ENCODE measurements at places on chromosomes 2 and 18.

DNA sequence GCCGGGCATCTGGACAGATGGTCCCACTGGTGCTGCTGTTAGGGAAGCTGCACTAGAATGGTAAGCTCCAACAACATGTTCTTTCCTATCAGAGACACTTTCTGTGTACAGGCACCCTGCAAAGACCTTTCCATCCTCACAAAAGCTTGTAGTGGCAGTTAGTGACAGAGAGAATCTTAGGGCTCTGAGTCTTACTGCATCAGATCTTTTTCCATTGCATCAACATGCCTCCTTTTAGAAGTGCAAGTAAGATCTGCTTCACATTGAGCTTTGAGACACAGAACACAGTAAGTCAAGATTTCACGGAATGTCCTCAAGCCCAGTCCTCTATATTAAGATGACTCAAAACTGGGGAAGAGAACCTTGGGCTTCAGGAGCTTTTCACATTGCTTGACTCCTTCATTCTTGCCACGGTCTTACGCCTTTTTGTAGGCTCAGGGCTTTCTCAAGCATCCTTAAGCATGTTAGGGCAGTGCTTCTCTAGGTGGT lies 52.6 kb downstream of the ARL4C start:
- no peak for DNase-seq

GRCh38 chr18:8721716-8722115 lies 16.4 kb downstream of the MTCL1 start:
- DNase-seq, result no peak

- no peak for DNase-seq
Measured at GRCh38 chr18:32442575-32442974, 28.1 kb downstream of the GAREM1 start.

DNA sequence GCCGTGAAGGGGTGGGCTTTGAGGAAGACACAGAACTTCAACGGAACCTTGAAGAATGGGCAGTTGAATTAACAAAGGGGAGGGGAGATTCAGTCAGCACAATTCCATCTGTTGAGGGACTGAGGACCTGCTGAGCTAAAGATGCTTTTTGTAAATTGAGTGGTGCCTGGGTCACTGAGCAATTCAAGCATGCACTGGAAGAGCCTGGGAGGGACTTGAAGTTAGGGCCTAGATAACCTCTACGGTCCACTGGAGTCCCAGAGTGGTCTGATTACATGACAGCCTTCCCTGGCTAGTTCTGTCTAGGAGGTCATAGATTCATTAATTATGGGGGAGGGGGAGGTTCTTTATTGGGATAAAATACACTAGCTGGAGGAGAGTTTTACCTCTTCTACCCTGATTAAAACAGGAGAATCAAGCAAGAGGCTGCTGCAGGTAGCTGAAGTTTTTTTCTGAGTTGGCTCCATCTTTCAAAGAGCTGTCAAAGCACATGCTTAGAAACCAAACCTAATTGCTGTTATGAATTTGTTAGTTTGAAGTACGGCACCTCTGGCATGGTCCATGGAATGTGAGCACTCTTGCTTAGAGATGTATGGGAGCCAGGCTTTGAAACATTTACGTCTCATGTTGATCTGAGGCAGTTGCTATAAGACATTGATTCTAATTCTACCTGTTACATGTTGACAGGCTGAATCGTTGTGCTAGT lies 290.2 kb downstream of the PRKCE start:
- DNase-seq, result no peak

DNA sequence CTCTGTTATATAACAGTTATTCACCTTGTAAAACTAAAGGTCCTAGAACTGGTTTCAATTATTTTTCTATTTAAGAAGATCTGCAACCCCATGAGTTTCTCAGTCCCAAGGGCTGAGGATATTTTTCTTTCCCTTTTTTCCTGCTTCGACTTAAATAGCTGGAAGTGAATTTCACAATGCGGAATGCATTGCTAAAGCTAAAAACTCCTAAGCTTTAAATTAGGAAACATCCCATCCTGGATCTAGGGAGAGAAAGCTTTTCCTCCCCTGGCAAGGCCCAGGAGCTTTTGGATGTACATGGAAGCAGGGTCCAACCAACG lies 1.4 kb downstream of the RFX8 start:
- DNase-seq, result no peak

GRCh38 chr18:45012286-45012685 lies 331.6 kb downstream of the SETBP1 start:
- no peak for DNase-seq

GRCh38 chr2:206276169-206276942 lies 1.9 kb downstream of the ZDBF2 start:
- DNase-seq, result no peak

DNA sequence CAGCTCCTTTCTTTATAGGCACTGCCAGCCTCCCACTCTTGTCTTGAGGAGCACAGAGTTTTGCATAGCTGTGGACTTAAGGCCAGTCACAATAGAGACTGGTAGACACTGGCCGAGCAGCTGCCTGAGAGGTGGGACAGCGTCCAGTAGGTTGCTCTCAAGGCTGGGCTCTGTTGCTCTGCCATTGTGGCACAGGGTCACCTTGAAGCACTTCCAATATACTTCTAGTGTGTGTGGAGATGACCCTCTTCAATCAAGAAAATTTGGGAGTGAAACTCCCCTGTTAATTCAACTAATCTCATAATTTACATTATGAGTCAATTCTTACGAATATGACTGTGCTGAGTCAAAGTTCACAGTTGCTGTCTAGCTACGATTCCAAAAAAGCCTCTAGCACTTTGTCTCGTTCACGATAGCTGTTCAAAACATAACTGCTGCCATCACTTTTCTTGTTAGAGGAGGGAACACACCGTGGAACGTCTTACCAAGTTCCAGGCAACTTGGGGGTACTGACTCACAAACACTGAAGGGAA lies 636.2 kb downstream of the EPHA4 start:
- no peak for DNase-seq

DNA sequence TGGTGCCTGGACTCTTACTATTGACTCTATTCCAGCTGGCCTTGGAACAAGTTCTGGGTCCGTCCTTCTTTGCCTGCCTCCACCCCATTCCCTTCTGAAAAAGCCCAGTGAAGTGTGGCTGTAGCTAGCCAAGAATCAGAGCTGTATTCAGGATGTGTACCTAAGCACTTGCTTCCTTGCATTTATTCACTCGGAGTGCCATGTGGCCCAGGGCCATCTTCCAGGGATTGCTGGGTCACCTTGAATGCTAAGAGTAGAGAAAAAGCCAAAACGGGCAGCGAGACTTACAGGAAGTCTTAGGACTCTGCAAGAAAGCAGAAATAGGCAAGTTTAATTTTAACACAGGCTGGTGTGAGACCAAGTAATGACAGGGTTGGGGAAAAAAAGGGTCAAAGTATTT lies 4.1 kb downstream of the ITGA6 start:
- DNase-seq, result no peak

GRCh38 chr2:84556190-84556589 lies 39.9 kb downstream of the DNAH6 start:
- no peak for DNase-seq

GRCh38 chr2:149388120-149388816 lies 57.9 kb downstream of the LYPD6 start:
- no peak for DNase-seq

DNA sequence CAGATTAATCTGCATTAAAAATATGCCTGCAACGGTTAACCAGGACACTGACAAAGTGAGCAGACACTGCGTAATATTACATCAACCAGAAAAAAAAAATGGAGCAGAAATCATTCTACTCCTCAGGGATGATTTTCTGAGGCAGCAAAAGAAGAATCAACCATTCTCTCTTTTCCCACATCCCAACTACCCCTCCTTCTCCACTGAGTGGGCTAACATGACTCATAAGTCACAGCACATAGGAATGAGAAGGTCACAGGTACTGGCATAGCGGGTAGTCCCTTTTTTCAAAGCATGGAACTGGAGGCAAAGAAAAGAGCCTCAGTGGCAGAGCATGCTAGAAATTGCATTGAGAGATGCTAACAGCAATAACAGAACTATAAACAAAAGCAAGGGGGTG lies 54.3 kb upstream of the TSPYL6 start:
- DNase-seq, result no peak

- DNase-seq, result no peak
Measured at GRCh38 chr2:205483095-205483494, 199.2 kb upstream of the NRP2 start.

Measured in GM19239 (cell line).